NCI-H2107 (cell line): ENCODE measurements at places on chromosomes 2 and 18.

DNA sequence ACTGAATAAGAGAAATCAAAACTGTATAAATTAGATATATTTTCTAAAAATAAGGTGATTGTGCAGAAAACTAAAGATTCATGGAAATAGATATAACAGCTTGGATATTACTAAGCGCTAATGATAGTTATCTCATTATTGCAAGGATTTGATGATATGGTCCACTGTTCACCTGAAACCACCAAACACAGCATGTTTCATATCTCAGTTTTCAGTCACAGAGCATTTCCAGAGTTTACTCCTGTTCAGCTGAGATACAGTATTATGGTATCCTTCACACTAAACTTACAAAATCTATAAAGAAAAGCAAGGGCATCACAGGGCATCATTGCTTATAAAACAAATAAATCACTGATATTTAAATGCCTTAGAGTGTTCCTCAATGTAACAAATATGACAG lies 591.6 kb downstream of the ERBB4 start:
- DNase-seq: no peak

DNA sequence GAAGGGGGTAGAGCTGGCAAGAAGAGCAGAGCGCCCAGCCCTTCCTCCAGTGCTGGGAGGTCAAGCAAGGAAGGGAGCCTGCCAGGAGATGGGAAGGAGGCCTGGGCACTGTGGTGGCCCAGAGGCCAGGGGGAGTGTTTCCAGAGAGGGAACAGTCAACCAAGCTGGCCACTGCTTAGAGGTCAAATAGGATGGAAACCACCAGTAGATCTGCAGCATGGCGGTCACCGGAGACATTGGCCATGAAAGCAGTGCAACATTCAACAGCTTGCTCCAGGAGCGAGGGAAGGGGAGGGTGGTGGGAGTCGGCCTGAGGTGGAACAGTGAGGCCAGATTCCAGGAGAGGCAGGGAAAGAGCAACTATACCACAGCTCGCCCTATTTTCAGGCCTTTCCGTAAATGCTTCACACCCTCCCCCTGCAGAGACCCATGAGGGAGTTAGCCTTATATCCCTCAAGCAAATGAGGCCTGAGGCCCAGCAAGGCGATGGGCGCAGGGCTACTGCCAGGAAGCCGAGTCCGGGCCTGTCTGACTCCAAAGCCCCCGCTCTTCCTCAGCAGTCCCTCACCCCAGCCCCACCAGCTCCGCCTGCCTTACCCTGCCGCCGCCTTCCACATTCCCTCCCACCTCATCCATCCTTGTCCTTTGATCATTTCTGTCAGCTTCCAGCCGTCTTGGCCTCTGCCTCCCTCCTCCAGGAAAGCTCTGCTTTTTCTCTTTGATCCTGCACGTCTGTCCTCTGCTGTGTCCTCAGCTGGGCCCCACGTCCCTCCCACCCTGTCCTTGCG lies 17.0 kb downstream of the KCNK3 start:
- no peak for DNase-seq

- no peak for DNase-seq
These were observed 233.4 kb downstream of the WDR7 start for GRCh38 chr18:56884511-56884910.

DNA sequence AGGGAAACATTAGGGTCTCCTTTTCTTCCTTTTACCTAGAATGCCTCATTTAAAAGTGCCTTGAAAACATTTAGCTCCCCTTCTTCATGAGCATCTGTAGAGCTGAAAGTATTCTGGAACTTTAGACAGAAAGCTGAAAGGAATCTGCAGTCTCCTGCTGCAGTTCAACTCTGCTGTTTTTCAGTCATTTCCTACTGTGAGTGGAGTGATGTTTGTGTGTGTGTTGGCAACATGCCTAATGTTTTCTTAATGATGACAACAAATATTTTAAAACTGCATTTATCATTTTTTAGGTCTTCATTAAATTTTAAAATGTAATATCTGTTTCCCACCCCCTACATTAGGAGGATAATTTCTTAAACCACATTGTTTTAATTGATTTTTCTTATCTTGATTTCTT lies 66.6 kb downstream of the TWSG1 start:
- DNase-seq: no peak

DNA sequence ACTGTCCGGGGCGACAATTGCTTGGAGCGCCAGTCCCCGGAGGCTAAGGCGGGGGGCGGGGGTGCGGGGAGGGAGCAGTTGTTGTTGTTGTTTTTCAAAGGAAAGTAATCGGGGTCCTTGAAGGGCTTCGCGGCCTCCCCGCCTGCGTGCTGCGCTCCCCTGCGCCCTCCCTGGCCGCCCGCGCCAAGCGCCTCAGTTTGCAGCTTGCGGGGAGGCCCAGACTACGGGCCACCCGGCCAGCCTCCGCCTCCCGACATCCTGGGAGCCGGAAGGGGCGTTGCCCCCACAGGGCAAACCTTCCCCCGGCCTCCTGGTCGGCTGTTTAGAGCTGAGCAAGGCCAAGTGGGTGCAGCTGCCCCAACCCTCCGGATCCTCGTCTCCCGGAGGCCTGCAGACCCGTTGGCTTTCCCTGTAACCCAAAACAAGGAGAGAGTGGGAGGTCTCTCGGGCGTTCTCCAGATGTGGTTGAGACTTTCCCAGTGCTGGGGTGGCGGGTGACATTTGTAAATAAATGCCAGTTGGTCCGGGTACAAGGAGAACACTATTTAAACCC lies 3.7 kb upstream of the SIX3 start:
- DNase-seq: no peak

GRCh38 chr2:147904051-147904450 lies 59.2 kb downstream of the ACVR2A start:
- DNase-seq: no peak
